ENCODE measurements at places on chromosomes 12 and 14.

GRCh38 chr14:31449971-31450610 is 7.2 kb downstream of the DTD2 start:
- DNase-seq, result no peak

DNA sequence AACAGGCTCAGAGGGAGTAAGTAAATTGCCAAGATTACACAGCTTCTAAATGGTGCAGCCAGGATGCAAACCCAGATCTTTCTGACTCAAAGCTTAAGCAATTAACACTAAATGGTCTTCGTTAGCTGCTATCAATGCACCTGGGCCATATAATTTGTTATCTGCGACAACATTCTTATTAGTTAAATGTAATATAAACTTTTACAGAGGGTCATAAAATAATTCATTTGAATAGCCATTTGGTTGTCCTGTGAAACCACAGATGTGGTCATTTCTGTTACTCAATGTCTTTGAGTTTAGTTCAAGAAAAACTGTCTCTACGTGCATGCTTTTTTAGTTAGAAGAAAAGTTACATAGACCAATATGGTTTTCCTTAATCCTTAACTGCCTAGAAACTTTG is 22.1 kb upstream of the NAP1L1 start:
- DNase-seq, result no peak

DNA sequence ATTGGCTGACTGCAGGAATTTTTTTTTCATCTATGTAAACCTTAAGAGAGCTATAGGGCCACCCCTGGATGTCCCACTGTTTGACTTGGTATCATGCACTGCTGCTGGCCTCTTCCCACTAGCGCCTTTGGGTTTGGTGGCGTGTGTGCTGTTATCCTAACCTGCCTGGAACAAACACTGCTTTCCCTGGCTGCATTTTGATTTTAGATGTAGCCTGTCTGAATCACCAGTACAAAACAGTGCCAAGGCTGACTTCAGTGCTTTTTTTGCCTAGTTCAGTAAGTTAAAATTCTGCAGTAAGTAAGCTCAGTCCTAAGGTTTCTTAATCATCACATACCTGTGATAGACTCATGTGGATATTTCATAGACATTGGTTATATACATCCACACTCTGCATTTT is 99.2 kb downstream of the EML1 start:
- no peak for DNase-seq

DNA sequence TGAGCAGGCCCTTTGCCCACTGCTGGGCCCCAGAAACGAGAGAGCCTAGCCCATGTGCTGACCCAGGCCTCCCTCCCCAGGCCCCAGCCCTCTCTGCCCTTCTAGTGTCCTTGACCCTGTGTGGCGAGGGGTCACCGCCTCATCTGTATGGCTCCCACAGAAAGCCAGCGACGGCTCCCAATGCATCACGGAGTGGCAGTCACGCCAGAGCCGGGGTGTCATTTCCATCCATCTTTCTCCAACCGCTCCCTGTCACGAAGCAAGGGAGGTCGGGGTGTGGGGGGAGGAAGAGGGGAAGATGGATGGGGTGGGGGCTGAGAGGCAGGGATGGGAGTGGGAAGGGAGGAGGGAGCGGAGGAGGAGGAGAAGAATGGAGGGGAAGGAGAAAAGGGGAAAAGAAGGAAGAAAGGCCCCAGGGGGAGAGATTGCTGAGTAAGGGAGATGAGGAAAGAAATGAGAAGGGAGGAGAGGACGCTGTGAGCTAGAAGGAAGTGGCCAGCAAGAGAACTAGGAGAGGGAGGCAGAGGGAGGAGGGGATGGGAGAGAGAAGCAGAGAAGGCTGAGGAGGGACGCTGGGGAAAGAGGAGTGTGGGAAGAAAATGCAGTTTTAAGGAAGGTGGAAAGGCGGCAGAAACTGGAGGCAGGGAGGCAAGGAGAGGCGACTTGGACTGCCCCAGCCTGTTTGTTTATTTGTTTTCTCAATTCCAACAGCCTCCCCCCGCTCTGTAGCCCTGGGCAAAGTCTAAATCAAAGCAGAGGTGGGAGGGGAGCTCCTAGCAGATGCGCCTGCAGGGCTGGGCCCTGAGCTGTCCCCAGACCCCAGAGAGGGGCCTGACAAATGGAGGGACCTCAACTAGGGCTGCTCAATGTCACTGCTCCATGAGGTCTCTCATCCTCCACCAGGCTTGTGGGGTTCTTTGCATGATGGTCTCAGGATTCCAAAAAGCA is 75.5 kb upstream of the LHX5 start:
- DNase-seq, result no peak

DNA sequence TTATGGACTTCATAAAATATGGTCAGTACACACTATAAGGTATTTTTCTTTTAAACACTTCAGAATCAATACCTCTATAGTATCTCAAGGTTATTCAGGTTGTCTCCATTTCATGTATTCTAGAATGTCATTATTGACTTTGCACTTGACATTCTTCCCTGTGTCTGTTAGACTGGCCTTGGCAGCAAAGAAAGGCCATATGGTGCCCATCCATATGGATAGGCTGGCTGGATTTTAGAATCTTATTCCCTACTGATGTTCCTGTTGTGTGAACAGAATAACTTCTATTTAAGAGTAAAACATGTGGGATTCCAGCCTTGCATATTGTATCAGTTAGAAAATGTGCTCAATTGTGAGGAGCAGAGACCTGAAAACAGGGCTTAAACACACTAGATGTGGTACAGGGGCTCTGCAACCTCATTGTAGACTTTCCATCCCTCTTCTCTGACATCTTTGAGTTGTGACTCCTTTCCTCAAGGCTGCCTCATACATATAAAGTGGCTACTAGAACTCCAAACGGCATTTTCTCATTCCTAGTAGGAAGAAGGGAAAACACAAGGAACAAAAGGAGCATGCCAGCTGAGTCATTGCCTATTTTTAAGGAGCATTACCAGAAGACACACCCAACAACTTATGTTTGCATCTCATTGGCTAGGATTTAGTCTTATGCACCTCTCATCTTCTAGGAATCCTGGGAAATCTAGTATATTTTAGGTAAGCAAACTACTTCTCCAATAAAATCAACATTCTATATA is 221.2 kb upstream of the TMPO start:
- no peak for DNase-seq

DNA sequence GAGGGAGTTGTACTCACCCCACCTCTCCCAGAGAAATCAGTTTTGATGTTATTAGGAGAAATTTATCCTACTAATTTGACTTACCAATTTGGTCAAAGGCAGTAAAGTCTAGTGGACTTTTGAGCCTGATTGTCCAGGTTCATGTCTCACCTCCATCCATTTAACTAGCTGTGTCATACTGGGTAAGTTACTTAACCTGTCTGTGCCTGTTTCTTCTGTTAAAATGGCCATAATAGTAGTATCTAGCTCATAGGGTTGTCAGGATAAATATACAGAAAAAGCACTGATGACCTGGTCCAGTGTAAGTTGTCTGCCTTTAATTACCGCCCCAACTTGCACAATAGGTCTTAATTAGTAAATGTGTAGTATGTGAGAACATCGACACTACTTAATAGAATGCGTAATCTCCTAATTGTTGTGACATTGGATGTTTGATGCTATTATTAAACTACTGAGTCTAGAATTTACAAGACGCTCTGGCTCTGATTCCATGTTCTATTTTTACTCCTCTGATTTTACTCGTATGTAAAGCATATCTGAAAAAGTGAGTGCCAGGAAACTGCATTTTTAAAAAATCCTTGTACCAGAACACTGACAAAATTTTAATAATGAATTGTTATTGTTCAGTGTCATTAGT is 1.5 kb downstream of the RAB21 start:
- no peak for DNase-seq

DNA sequence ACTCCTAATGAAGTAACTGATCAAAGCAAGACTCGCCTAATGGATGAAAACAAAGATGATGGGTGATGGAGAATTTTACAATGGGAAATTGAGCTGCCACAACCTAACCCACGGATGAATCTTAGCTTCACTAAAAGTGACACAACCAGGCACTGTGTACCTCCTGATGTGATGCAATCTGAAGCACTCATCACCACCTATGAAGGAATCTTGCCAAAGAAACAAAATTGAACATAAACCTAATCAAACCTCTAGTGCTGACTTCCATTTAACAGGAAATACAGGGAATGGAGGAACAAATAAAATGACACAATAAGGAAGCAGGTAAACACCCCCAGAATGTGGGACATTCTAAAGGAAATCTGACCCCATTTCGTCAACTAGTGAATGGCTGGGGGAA is 13.3 kb upstream of the RARG start:
- DNase-seq, result no peak

GRCh38 chr12:108854451-108855283 is 2.7 kb downstream of the SSH1 start:
- DNase-seq, result no peak

DNA sequence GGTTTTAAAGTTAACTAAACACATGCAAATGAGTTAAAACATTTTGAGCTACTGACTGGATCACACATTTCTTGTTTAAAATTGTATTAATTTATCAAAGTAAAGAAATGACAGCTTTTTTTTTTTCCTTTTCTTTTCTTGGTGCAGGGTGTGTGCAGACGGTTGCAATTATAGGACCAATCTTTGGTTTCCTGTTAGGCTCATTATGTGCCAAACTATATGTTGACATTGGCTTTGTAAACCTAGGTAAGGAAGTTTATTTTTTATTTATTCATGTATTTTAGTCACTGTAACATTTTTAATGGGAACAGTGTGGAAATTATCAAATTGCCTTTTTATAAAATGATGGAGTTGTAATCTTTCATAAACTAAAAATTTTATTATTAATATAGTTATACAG is 21.9 kb downstream of the SLCO1C1 start:
- DNase-seq, result no peak

- DNase-seq, result no peak
Measured at GRCh38 chr12:52057638-52058576, 6.7 kb downstream of the NR4A1 start.

- DNase-seq, result no peak
Measured at GRCh38 chr14:82055515-82056115, 522.0 kb upstream of the SEL1L start.

DNA sequence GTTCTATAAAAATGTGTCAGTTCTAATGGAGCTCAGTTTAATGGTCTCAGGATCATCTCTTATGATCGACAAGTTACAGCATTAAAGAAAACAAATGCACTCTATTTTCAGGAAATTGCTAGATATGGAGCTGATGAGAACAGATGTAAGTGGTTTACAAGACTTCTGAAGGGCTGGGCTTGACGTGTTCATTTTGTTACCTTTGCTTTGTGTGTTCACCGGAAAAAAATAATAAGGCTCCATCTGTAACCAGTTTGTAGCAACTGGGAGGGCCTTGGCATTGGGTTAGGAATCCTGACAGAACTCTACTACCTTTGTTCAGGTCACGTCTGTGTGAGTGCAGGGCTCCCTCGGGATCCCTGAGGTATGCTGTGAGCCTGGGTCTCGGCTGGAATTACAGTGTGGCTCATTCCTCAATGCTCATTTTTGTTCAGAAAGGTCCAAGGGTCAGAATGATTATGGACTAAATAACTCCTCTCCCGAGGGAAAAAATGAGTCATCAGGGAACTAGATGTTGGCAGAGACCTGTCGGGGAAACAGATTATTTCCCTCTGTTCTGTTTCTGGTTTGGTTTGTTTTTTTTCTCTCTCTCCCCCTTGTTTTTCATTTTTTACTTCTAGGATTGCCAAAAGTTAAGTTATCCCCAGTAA is 158.0 kb downstream of the SLC5A8 start:
- DNase-seq, result no peak

- no peak for DNase-seq
Measured at GRCh38 chr12:75815756-75816155, 215.8 kb downstream of the PHLDA1 start.

GRCh38 chr12:50182461-50182860 is 15.3 kb upstream of the CERS5 start:
- DNase-seq, result no peak

- DNase-seq, result no peak
Measured at GRCh38 chr12:131783915-131784541, 44.2 kb upstream of the MMP17 start.

- DNase-seq, result no peak
Measured at GRCh38 chr14:89469210-89470198, 52.5 kb upstream of the FOXN3 start.

- DNase-seq, result no peak
Measured at GRCh38 chr12:54299515-54300224, 1.1 kb downstream of the NFE2 start.

GRCh38 chr14:92463141-92463540 is 50.4 kb upstream of the RIN3 start:
- DNase-seq, result no peak

DNA sequence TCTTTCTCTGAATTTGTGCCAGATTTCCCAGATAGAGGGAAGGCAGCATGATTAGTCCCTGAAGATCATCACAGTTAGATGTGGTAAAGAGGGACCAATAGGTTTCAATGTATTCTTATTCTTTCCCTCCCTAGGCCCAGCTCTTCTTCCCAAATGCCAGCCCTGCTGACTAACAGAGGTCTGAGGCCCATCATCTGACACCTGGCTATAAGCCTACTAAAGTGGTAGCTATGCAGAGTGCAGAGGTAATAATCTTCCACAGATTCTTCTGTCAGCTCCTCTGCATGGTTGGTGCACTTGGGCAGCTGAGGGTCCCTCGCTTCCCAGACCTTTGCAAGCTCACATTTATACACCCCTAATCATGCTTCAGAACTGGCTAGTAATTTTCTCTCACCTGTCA is 63.7 kb upstream of the PZP start:
- no peak for DNase-seq

- DNase-seq, result no peak
Measured at GRCh38 chr14:32468955-32469354, 139.9 kb downstream of the AKAP6 start.

DNA sequence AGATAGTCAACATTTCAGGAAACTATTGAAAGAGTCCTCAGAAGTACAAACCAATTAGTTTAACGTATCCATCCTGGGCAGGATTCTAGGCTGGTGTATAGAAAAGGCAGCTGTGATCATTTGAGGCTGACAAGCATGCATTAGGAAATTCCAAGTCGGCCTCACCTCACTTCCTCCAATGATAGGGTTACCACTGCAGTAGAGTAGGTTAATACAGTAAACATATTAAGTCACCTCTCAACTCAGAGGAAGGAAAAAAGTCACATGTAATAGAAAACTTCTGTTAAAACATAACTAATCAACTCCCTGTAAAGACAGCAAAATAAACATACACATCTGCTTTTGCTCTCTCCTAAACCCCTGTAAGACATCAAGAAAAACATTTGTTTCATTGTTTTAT is 33.5 kb downstream of the MED13L start:
- no peak for DNase-seq

- DNase-seq, result no peak
Measured at GRCh38 chr12:41100572-41100971, 87.5 kb upstream of the PDZRN4 start.

DNA sequence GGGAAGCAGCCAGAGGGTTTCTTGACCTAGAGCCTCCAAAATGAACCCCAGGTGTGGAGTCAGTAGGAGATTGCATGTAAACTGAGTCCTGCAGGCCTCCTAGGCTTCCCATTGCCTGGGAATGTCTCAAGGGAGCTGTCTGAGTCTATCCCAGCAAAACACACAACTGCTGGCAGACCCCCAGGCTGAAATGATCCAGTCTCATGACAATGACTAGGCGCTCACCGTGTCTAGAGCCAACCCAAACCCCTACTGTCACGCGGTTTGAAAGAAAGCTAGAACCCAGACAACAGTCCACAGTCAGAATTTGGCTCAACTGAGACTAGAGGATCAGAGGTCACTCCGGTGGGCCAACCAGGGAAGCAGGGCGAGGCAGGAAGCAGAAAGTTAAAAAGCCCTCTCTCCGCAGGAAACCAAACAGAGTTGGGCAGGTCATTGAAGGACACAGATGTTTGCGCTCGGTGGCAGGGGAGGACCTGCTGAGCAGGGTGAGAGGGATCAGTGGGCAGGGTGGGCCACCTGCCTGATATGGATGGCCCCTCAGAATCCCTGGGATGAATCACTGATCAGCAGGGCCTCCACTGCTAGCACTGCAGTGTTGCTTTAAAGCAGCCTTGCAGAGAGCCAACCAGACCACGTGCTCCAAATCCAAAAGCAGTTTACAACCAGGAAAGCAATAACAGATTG is 23.8 kb downstream of the ACTN1 start:
- DNase-seq, result no peak

Measured in activated T-cell treated with anti-CD3 and anti-CD28 coated beads for 24 hours (primary cell).